ENCODE measurements at places on chromosomes 16 and 17. TPM values are rescaled to one million over a fixed set of nuclear protein-coding genes. Genes with fewer than 3 reads are reported as not detected.

The GPR142 gene
- not detected for polyA plus RNA-seq

The MPV17L gene
- polyA plus RNA-seq = 9.5 TPM

DNA sequence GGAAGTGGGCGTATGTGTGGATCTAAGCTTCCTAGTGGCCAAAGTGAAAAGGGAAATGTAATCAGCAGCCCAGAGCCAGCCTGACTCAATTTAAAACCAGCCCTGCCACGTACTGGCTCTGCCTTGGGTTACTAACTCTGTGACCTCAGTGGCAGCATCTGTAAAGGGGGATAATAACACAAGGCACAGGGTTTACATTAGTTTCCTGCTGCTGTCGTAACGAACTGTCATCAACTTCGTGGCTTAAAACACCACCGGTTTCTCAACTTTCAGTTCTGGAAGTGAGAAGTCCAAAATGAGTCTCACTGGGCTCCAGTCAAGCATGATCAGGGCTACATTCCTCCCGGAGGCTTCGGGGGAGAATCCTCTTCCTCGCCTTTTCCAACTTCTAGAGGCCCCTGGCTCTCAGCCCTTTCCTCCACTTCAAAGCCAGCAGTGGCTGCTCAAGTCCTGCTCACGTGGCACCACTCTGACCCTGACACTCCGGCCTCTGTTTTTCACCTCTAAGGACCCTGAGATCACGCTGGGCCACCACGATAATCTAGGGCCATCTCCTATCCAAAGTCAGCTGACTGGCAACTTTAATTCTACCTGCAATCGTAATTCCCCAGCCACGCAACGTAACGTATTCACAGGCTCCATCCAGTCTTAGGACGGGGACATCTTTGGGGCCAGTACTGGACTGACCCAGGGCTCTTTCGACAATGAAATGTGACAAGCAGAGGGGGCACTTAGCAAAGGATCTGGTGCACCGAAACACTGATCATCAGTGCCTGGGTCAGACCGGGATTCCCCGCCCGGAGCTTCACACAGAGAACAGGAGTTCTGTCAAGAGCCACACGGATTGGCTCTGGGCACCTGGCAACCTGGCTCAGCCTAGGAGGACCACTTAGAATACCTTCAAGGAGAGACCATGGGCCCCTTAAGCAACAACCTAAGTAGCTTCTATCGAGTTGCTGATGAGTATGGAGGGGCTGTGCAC lies 14.5 kb downstream of the TMC6 start:
- DNase-seq = no peak

DNA sequence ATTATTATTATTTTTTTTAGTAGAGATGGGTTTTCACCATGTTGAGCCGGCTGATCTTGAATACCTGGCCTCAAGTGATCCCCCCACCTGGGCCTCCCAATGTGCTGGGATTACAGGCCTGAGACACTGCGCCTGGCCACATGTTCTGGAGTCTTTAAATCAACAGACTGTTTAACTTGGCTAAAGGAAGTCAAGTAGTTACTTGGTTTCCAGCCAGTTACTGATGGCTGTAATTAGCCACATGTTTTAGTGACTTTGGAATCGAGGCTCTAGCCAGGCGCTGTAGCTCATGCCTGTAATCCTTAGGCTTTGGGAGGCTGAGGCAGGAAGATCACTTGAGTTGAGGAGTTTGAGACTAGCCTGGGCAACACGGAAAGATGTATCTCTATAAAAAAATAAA lies 699.2 kb upstream of the RBFOX1 start:
- DNase-seq = no peak

DNA sequence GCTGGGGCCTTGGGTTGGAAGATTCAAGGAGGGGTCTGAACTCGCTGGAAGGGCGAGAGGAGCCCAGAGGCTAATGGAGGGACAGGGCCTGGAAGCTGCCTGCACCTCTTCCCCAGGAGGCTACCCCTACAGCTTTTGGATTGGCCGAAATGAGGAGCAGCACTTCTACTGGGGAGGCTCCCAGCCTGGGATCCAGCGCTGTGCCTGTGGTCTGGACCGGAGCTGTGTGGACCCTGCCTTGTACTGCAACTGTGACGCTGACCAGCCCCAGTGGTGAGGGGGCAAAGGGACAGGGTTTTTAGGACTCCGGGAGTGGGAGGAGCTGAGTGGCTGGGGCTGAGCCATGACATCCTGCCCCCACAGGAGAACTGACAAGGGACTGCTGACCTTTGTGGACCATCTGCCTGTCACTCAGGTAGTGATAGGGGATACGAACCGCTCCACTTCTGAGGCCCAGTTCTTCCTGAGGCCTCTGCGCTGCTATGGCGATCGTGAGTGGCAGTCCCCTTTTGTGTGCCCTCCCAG lies 8.8 kb downstream of the CNTNAP1 start:
- DNase-seq = no peak

The BICDL2 gene
- polyA plus RNA-seq = 3.8 TPM

DNA sequence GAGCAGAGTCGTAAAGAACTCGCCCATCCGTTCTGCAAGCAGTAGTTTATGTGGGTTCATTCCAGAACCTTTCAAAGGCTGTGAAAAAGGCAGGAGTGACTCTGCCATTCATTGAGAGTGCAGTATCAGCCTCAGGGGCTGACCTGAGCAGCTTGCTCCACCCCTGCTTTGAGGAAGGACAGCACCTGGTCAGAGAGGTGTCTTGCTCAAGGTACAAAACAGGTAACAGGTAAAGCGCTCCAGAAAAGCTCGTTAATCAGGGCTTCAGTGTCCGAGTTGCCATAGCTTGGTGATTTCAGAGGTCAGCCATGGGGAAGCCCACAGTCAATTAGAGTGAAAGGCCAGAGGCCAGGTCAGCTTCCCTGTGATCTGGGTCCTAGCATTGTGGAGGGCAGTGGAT lies 251.1 kb downstream of the ABCC12 start:
- DNase-seq = no peak

DNA sequence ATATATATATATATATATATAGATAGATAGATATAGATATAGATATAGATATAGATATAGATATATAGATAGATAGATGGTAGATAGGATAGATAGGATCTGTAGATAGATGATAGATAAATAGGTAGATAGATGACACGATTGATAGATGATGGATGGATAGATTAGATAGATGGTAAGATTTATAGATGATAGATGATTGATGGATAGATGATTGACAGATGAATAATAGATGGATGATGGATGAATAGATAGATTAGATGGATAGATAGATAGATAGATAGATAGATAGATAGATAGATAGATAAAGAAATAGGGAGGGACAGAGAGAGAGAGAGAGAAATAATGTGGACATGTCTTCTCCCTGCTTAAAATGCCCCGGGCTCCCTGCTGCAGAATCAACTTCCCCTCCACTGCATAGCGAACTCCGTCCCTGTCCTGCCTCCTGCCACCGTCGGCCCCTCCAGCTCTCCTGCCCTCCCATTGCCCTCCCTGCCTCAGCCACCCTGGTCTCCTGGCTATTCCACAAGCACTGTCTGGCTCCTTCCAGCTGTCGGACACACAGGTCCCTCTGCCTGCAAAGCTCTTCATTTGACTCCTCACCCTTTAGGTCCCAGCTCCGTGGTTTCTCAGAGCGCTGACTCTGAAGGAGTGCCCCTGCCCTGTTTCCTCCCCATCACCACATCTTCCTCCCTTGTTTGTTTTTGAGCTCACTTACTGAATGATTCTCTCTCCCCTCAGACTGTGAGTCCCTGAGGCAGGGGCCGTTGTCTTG lies 254.0 kb downstream of the KATNIP start:
- no peak for DNase-seq

The KRTAP9-4 gene
- polyA plus RNA-seq = not detected

DNA sequence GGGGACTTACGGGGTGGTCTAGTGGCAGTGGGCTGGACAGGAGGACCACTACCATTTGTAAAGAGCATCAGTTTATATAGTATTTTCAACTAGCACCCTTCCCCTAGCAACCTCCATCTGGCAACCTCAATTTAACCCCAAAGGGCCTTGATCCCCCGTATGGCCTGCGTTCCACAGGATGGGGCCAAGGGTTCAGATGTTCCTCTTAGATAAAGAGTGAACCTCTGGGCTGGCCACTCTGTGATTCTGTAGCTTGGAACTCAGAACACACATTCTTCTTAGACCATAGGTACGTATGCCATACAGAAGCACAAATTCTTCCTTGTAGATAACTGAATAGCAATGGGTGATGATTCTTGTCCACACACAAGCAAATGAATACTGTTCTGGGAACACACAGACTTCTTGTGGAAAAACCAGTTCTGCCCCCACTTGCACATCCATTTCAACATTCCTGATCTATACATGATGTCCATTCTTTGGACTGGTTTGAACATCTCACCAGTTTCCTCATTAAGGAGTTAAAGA lies 1.9 kb upstream of the GGA2 start:
- no peak for DNase-seq

- DNase-seq = no peak
These were observed 4.6 kb downstream of the SMCR8 start for GRCh38 chr17:18319604-18320256.

The PHKB gene
- 66.9 TPM for polyA plus RNA-seq

DNA sequence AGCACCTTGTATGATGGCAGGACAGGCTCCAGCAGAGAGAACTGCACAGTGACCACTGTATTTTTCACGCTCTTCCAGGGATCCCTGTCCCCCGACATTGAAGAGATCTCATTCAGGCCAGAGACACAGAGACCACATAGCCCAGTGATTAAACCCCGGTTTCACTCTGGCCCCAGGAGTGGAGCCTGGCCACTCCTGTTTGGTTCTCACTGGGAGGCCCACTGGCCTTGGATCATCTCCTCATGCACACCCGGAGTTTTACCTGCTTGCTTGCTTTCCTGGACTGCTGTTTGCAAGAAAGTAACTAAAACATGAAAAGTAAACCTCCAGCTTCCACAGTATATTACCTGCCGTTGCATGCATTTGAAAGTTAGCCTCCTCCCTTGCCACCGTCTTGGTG lies 13.2 kb upstream of the CLEC18C start:
- DNase-seq = no peak

The RTN4RL1 gene
- 2.2 TPM for polyA plus RNA-seq
